ENCODE measurements at places on chromosomes 7 and 10.

GRCh38 chr7:64174941-64175340 lies 32.1 kb upstream of the ZNF735 start:
- no peak for DNase-seq

DNA sequence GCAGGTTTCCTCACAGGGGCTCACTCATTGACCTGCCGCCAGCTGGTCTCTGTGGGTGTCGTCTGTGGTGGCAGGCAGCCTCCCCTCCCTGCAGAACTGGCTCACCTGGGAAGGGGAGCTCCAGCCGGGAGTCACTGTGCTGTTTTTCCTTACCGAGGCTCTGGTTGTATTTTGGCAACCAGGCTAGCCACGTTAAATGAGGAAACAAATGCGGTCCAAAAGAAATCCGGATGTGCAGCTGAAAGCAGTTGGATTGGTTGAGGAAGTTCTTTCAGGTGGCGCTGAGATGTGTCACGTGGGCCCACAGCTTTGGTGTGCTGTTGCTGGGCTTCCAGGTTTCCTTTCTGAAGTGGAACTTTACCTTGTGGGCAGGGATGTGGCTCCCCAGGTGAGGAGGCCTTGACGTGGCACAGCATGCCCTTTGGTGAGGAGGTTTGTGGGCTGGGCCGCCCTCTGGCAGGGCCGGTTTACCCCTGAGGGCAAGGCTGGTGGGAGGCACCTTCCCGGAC lies 14.2 kb downstream of the MTURN start:
- DNase-seq, result no peak

DNA sequence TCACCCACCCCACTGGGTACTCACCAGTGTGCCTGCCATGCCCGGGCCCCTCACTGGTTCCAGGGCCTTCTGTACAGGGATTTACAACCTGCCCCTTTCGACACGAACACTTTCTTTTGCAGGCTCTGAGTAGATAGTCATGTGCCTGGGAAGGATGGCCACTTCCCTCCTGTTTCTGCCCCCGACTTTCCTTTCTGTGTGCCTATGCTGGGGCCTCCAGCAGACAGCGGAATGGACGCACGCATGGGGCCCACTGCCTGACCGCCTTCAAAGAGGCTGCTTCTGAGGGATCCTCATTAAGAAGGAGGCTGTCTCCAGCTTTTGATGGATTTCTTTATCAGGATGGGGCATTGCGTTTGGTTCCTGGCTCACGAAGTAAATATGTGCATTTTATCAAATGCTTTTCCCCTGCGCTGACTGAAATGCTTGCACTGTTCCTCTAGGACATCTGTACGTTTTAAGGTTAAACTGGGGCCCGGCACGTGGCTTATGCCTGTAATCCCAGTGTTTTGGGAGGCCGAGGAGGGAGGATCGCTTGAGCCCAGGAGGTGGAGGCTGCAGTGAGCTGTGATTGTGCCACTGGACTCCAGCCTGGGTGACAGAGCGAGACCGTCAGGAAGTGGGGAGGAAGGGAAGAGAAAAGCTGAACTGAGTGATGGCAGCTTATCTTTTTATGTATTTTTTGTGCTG lies 29.4 kb upstream of the NKX6-2 start:
- no peak for DNase-seq

- DNase-seq, result no peak
Measured at GRCh38 chr10:70981936-70982335, 93.6 kb upstream of the PCBD1 start.

DNA sequence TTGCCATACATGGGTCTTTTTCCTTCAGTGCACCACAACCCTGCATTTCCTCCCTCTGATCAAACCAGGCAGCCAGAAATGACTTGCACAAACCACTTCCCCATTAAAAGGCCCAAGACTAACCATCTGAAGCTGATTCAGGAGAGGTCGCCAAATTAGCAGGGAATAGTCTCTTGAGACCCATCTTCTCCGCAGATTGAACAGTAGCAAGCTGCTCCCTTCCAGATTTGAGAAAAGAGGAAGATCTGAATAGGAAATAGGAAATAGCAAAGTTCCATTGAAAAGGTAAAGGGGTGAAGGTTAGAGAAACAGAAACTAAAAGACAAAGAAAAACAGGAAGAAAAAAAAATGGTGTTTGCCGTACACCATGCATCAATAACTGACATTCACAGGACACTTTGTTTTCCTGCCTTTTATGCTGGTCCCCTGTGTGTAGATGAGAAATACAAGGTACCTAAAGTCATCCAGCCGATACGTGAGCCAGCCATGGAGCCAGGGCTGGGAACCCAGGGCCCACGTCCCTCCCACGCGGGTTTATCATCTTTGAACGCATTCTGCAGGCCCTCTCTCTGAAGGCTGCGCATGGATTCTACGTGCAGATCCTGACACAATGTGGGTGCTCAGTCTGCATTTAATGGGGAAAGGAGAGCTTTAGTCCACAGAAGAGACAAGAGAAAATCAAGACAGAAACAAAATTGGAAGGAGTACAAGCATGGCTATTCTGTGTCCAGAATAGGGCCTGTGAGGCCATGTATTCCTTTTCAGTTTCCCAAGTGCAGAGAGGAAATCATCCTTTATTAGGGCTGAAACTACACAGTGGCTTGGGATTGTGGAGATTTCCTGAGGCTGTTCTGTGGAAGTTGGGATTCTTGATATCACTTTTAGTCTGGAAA lies 268.4 kb upstream of the NPVF start:
- DNase-seq, result peak; percentile 36

DNA sequence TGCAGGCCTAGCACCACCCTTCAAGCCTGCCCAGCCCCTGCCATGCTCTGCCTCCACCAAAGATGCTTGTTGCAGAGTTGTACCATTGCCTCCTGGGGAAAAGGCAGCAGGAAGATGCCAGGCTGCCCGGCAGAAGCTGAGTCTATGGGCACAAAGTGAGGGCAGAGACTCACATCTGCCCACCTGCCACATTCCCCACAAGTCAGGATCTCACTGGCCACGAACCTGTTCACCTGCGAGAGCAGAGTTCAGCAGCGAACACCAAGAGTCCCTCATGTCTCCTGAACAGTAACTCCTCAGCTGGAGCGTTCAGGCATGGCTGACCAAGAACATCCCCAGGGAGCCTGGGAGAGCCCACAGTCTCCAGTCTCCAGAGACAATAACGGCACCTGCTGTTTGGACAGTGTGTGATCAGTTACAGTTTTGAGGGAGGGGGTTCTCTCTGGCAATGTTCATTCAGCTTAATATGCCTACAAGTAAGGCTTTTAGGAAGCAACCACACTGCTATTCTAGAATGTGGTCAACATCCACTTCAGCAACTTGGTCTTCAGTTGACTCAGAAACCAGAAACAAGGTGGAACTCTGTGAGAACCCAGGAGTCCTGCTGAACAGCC lies 78.5 kb downstream of the GRID1 start:
- DNase-seq, result no peak

DNA sequence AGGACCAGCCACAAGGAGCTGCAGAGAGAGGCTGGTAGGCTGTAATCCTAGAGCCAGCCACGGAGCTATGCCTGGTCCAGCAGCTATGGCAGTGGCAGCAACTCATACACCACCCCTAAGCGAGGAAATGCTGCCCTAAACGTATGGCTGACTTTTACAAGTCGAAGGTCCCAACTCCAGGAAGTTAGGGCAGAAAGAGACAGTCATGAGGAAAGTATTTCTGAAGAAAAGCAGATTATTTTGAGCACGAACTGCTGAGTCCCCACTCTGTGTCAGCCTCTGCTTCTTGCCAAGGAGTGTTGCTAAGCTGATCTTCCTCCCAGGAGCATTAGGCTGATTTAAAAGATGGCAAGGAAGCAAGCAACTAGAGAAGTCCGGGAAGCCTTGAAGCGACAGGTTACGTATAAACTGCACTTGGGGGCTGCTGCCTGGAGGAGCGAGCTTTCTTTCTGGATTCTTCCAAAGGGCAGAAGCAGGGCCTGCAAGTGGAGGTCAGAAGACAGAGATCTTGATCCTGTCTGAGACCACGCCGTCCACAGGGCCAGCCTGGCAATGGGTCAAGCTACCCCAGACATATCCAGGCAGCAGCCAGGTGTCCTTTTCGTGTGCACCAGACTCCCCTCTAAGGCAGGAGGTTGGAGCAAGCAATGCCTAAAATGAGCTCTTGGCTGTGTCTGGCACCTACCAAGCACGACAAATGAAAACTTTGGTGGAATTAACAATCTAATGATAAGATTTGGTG lies 39.4 kb downstream of the PLXNA4 start:
- no peak for DNase-seq

Measured in NCI-H2171 (cell line).